Left lobe of liver (tissue), 2 donors: ENCODE measurements at places on chromosomes 3 and 15. TPM values are rescaled to one million over a fixed set of nuclear protein-coding genes. Genes with fewer than 3 reads are reported as not detected.

Gene HRG
- 324 TPM for total RNA-seq

Gene IQCF5
- not detected for total RNA-seq

Gene MST1R
- 1.3 TPM for total RNA-seq

Gene MOBP
- total RNA-seq: not detected

Gene TAGLN3
- not detected for total RNA-seq

Gene FBXL2
- 0.38 TPM for total RNA-seq

Gene CPN2
- 159 TPM for total RNA-seq

DNA sequence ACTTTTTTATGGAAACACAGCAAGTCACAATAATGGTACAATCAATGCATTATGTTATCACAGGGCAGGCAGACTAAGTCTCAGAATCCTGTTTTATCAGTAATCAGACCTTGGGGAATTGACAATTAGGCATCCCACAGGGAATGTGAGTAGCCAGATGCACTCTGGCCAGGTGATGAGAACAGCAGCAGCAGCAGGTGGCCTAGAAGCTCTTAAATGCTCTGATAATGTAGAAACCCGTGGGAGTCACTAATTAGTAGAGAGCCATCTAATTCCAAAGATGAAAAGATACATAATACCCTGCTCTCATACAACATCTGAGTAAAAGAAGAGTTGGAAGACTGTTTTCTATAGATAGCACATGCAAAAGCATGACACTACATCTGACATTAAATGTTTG lies 12.6 kb downstream of the CEP152 start:
- no peak for DNase-seq

DNA sequence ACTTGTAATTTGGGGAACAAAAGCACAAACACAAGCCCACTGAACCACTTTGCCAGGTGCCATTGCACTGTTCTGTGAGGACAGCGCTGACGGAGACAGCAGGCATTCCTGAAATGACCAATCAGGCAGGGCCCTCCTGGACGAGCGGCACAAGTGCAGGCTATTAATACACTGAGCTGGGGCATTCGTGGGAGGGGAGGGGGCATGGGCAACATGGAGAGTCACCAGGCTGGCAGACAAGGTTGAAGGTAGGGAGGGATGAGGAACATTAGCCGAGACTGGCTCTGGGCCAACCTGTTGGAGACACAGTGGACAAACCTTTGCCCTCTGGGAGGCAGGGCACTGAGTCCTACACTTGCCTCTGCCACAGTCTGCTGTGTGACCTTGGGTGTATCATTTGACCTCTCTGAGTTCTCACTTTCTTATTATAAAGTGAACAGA lies 45.6 kb downstream of the NOX5 start:
- DNase-seq: peak; percentile 73

DNA sequence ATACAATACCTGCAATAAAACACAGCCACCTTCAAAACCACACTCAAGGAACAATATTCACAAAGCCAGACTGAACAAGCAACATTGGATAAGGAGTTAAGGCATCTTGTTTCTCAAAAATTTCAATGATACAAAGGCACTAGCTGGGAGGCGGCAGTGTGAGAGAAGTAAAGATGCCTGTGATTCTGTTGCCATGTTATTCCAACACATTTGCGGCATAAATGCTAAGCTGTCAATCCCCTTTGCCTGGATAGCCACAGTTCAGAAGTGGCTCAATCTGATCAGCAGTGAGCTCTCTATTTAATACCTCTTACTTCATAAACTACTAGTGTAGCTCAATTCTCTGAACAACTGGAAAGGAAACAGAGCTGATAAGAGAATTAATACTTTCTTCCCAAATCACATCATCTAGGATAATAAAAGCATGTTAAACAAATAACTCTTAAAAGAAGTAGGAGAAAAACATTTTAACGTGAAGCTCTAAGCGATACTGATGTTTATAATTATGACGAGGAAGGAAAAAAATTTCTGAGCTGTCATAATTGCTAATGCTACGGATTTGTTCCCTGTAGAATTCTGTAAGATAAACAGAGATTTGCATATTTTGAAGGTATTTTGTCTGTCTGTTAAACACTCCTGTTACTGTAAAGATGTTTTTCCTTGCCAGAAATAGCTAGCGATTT lies 358.4 kb downstream of the FOXP1 start:
- no peak for DNase-seq

GRCh38 chr3:169246158-169246557 lies 417.4 kb downstream of the MECOM start:
- DNase-seq: no peak

DNA sequence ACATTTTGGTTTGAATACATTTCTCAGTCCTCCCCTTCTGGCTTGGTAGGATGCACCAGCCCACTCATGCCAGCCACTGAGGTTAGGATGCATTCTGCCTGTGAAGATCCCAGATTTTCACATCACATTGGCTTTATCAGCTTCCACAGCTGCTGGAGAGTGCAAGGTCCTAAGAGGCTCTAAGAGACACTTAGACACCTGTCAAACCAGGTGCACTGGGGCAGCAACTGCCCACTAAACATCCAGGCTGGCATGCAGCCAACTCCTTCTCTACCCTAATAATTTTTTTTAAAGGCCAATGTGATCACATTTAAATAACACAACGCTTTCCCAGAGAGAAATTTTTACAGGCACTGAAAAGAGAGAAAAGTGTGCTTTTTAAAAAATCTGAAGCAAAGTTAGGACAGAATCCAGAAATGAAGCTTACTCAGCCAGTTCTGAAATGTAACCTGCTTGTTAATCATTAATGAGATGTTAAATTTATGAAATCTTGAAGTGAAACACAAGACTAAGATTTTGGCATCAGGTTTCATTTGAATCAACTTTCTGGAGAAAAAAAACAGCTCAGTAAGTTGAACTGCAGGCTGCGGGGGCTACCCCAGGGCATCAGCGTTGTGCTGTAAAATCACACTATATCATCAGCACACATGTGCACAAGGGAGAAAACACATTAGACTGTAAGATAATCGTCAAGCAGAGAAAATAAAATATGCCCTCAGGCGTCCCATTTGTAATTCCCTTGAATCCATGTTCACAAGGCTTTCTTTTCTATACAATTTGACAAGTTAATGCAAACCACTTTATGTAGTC lies 312.9 kb downstream of the ZBBX start:
- DNase-seq: no peak

DNA sequence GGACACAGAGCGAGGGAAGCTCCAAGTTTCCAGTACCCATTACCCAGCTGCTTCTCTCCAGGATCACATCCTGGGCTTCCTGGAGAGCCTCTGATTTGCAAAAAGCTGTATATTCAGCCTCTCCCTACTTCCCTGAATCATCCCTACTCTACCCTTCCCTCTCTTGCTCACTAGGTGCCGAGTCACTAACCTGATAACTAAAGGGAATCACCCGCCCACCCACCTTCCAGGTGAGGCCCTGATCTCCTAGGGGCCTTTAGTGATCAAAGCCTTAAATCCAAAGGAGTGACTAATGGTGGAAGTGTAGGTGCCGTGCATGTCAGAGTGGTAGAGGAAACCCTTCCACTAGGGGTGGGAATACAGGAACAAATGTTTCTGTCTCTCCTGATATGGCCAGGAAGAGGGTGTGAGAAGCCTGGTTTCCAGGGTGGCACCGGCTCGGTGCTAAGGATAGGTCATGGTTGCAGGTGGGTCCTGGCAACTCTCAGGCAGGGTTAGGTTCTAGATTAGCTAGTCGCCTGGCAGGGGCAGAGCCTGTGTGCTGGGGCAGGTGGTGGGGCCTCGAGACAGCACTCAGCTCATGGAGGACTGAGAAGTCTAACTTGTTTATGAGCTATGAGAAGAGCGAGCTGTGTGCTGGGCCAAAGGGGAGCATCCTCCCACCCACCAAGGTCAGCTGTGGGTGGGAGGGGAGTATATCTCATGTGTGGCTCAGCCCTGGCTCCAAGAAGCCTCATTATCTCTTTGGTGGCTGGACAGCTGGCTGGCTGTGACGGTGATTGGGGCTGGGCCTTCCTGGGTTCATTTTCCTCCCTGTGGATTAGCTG lies 10.1 kb downstream of the SEMA7A start:
- no peak for DNase-seq

DNA sequence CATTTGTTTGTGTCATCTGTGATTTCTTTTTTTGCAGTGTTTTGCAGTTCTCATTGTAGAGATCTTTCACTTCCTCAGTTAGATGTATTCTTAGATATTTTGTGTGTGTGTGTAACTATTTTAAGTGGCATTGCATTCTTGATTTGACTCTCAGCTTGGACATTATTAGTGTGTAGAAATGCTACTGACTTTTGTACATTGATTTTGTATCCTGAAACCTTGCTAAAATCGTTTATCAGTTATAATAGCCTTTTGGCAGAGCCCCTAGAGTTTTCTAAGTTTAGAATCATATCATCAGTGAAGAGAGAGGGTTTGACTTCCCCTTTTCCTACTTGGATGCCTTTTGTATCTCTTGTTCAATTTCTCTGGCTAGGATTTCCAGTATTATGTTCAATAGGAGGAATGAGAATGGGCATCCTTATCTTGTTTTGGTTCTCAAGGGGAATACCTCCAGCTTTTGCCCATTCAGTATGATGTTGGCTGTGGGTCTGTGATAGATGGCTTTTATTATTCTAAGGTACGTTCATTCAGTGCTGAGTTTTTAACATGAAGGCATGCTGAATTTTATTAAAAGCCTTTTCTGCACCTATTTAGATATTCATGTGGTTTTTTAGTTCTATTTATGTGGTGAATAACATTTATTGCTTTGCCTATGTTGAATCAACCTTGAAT lies 211.7 kb downstream of the MBNL1 start:
- no peak for DNase-seq

GRCh38 chr3:10744098-10744465 lies 71.9 kb upstream of the SLC6A11 start:
- no peak for DNase-seq

- no peak for DNase-seq
Measured at GRCh38 chr3:9226326-9226725, 23.1 kb downstream of the SRGAP3 start.

DNA sequence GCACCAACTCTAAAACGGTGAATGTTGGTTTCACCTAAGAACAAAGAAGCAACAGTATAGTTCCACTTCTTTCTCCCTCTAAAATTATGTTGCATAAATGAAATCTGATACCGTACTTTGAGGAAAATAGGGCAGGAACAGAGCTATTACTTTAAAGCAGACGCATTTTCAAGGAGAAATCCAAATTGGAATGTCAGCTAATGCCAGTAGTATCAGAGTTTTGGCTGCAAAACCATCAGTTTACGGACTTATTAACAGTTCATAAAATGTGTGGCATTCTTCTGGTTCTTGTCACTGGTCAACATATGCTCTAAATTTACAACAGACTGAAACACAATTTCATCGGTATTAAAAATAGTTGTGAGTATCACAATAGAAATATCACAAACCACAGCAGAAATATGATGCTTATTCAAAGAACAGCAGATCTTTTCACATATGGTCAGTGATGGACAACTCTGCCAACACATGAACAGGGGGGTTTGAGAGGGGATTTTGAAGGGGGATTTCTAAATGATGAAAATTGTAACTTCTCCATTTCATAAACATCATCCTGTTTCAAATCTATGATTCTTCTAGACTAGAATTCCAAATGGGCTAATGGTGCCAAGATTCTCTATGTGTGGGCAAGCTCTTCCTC lies 38.7 kb upstream of the ROBO2 start:
- DNase-seq: no peak

- DNase-seq: no peak
Measured at GRCh38 chr3:64067506-64068346, 44.4 kb upstream of the PSMD6 start.

DNA sequence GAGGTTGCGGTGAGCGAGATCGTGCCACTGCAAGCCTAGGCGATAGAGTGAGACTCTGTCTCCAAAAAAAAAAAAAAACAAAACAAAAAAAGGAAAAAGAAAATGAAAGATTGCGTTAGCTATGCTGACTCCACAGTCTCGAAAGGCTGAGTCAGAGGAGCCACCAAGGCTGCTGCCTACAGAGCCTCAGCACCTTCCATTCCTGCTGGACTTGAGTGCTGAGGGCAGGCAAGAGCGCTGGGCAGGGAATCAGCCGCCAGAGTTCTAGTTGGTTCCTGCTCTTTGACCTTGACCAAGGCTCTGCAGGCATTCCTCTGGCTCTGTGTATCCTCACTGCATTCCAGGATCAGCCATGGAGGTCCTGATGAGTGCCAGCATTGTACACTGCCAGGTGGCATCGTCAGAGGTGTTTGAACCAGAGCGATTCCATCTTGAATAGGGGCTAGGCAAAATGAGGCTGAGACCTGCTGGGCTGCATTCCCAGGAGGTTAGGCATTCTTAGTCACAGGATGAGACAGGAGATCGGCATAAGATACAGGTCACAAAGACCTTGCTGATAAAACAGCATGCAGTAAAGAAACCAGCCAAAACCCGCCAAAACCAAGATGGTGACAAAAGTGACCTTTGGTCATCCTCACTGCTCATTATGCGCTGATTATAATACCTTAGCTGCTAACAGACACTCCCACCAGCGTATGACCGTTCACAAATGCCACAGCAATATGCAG lies 5.9 kb downstream of the MESP2 start:
- peak; percentile 81 for DNase-seq

DNA sequence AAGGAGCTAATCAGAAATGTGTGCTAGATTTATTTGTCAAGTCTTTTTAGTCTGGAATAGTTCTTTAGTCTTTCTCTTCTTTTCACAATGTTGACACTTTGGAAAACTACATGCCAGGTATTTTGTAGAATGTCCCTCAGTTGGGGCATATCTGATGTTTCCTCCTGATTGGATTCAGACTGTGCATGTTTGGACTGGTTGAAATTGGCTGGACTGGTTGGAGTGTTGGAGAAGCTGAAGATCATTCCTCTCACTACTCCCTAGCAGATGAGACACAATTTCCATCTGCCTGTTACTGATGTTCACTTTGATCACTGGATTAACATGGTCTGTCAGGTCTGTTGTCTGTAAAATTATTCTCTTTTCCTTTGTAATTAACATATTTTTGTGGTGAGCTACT lies 3.7 kb downstream of the NME9 start:
- DNase-seq: no peak

DNA sequence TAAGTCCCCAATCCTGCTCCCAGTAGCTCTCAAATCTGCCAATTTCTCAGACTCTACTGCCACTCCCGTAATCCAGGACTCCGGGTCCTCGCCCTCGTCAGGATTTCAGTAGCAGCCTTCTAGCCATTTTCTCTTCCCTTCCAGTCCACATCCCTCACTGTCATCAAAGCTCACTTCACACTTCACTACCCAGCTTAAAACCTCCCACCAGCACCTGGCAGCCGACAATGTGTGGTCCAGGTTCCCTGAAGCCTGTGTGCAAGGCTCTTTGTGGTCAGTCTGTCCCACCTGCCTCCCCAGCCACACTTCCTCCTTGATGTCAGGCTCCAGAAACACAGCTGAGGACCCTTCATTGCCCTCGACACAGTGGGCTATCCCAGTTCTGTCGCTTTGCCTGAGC lies 304.5 kb upstream of the ROPN1 start:
- no peak for DNase-seq

DNA sequence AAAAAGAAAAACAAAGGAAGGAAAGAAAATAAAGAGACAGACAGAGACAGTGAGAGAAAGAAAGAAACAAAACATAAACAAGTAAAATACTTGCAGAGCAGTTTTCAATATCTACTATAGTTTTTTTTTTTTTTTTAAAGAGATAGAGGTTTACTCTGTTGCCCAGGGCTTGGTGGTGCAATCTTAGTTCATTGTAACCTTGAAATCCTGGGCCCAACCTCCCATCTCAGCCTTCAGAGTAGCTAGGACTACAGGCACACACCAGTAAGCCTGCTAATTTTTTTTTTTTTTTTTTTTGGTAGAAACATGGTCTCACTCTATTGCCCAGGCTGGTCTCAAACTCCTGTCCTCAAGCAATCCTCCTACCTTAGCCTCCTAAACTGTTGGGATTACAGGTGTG lies 23.1 kb downstream of the CLASP2 start:
- no peak for DNase-seq
